Esophagus muscularis mucosa (tissue), 4 donors: ENCODE measurements at places on chromosomes 2 and 18. TPM values are rescaled to one million over a fixed set of nuclear protein-coding genes. Genes with fewer than 3 reads are reported as not detected.

COL6A3 gene
- total RNA-seq = 96.2 TPM

AGBL5 gene
- total RNA-seq = 21.0 TPM

DCTN1 gene
- 136 TPM for total RNA-seq

HRH4 gene
- total RNA-seq = 0.13 TPM

LYPD6B gene
- not detected for total RNA-seq

C18orf54 gene
- total RNA-seq = 1.7 TPM

DTNA gene
- total RNA-seq = 264 TPM

MMADHC gene
- 184 TPM for total RNA-seq

RNF125 gene
- 5.2 TPM for total RNA-seq
